Ovary (tissue), 10 donors: ENCODE measurements at places on chromosomes 12 and 14. TPM values are rescaled to one million over a fixed set of nuclear protein-coding genes. Genes with fewer than 3 reads are reported as not detected.

DNA sequence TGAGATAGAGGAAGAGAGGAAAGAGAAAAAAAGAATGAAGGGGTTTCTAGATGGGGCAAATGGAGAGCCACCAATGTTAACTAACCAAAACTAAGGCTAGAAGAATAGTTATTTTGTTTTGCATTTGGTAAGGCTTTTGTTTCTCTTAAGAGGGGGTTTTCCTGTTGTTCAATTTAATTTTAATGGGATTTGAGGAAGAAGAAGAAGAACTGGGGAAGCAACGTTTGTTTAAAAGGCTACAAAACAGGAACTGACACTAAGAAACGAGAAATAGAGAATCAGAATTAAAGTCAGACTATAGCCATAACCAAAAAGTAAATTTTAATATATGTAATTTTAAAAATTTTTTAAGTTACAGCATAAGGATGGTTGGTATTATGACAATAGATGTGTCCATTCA lies 13.7 kb downstream of the TXNDC16 start:
- no peak for DNase-seq

DNA sequence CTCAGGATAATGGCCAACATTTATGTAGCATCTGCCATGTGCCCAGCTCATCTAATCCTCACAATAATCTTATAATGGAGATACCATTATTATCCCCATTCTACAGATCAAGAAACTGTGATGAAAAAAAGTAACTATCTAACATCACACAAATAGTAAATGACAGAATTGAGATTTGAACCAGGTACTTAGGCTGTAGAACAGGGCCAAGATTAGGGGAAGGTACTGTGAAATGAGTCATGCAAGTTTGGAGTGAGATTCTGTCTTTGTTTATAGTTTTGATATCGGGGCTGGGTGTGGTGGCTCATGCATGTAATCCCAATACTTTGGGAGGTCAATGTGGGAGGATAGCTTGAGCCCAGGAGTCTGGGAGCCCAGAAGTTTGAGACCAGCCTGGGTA lies 1.3 kb upstream of the GNPTAB start:
- DNase-seq = no peak

DNA sequence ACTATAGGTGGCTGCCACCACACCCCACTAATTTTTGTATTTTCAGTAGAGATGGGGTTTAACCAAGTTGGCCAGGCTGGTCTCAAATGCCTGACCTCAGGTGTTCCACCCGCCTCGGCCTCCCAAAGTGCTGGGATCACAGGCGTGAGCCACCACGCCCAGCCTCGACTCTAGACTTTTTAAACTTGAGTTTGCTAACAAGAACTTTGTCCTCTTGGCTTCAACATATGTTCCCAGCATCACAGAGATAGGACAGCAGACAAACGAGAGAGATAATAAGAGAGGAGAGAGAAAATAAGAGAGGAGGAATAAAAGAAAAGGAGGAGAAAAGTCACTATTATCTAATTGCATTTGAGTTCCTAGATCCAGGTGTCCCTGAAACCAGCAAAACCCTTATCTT lies 119.1 kb downstream of the CEP83 start:
- no peak for DNase-seq

DNA sequence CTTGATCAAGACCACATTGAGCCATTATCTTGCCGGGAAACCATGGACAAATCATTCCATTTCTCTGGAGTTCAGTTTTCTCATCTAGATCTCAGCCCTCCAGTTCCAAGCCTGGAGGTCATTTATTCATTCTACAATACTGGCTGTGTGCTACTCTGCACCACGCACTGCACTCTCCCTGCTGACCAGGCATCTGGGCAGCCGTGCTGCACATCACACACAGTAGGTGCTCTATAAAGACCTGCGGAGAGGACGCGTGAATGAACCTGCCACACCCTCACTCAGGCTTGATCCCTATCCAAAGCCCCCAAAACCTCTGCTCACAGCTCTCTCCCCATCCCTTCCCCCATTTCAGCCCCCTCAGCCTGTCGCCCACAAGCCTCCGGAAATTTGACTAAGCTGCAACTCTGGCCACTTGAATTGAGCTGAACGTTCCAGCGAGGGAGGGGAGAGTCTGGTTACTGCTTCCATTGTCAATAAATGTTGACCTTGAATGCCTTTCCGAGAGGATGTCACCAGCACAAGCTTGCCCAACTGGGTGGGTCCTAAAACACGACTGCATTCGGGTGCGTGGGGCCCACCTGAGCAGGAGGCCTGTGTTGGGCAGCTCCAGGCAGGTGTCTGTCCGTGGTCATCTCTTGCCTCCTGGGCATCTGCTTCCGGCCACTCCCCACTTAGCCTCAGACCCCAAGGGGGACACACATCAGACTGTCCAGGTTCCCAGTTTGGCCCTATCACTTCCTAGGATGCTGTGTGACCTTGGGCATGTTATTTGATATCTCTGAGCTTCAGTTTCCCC lies 17.8 kb downstream of the FAIM2 start:
- no peak for DNase-seq

DNA sequence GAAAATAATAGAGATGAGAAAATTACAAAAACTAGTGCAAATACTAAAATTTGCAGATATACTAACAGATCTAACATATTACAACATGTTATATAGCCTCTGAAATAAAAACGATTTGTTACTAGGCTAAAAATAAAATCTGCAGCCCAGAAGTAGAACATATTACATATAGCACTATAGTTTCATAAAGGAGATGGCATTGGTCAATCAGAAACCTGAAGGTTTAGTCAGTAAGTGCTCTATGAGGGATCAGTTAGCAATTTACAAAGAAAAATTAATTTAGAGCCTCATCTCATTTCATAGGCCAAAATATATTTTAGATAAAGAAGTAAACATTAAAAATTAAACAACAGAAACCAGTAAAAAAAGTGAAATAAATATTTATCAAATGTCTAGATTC lies 41.0 kb downstream of the IFNG-AS1 start:
- DNase-seq = no peak

Gene LIN7A
- total RNA-seq = 5.9 TPM
